ENCODE measurements at places on chromosomes 1 and 21.
A peak's percentile ranks its signal among the peaks of the same experiment; 100 is the strongest.

DNA sequence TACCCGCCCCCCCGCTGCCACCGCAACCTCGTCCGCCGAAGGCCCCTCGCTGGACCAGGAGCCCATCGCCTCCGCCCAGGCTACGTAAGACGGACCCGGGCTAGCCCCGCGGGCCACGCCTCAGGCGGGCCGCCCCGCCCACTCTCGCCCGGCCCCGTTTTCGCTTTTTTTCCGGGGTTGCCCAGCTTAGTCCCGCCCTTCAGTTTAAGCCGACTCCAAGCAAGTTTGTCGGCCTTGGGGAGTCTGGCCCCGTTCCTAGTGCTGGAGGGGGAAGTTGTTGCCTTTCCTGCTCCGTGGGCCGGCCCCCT is 3.0 kb downstream of the RUSC1 start:
- peak; percentile 67 for DNase-seq

DNA sequence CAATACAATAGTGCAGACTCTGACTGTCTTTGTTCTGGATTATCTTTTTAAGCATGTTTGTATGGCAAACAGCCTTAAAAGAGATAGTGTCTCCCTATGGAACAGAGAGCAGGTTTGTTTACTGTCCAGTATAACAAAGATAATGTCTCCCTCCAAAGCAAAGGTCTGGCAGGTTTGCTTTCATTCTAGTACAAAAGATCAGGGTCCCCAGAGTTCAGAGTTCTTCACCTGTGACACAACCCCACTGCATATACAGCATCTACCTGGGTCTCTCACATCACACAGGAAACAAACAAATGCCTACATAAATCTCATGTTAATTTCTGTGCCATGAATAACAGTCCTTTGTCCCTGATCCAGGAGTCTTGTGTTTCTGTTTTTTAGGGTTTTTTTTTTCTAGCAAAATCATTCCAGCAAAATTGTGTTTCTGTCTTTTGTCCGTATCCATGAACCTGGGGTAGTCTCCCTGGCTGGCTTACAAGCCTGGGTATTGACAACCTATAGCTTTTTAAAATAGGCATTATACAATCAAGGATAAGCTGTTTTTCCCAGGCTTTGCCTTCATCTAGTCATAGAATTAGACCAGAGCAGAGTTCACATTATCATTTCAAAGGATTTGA is 89.4 kb upstream of the PTBP2 start:
- no peak for DNase-seq

DNA sequence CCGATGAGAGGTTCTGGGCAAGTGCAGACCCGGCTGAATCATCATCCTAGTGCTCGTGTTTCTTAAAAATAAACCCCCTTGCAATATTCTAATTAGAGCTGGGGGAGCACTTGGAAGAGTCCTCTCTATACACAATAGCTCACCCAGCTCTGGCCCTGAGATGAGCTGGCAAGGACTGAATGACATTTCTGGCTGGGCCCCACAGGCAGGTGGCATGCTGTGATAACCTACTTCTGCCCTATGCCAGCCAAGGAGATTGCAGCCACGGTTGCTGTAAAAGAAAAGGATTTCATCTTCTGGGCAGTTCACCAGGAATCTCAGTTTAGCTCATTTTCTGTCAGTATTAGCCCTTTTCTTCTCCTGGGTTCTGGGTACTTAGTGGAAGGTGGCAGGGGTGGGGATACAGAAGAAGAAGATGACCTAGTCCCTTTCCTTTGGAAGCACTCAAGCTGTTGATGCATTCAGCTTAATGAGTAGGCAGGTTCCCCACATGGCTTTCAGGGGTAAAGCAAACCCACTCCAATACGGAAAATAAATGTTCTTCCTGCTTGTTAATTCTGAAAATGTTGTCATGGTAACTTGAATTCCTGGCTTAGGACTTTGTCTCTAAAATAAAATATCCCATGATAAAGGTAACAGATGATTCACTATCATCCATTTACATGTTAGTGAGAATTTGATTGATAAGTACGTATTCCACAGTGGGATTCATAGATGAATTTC is 32.2 kb downstream of the VASH2 start:
- no peak for DNase-seq

GRCh38 chr1:90494748-90495282 is 222.3 kb downstream of the BARHL2 start:
- DNase-seq: no peak

GRCh38 chr1:157144509-157144908 is 6.3 kb upstream of the ETV3 start:
- no peak for DNase-seq

GRCh38 chr1:237394281-237394680 is 352.3 kb downstream of the RYR2 start:
- DNase-seq: no peak

GRCh38 chr1:48558366-48558765 is 86.4 kb upstream of the SPATA6 start:
- no peak for DNase-seq

GRCh38 chr1:241521718-241522117 is 2.2 kb upstream of the FH start:
- no peak for DNase-seq

DNA sequence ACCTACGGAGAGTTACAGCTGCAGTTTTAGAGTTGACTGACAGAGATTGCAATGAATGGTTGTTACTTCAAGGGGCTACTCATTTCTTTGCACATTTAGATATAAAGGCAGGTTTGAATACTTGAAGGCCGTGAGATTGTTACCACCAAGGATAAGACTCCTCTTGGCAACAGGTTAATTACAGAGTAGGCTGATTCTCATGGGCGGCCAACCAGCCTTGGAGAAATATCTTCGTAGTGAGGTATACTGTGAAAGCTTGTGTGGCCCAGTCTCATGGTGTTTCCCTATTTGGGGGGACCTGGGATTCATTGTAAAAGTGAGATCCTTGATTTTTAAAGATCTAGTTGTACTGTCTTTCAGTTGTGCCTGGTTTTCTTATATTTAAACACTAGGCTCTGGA is 103.2 kb upstream of the OLFM3 start:
- DNase-seq: no peak
